SW 1271 (cell line): ENCODE measurements at places on chromosomes 5 and 9.
A peak's percentile ranks its signal among the peaks of the same experiment; 100 is the strongest.

DNA sequence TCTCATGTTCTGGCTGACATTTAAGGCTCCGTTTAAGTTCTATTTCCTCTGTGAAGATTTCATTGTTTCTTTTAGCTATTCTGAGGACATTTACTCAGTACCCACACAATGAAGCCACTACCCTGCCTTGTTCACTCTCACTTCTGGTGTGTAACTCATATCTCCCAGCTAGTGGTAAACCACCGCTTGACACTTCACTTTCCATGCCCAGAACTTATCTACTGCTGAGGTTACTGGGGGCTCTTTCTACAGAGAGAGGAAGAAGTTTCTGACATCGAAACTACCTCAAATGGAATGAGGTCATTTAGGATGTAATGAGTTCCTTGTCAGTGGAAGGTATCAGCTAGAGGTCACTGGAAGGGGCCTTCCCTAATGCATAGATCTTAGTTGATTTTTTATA lies 501.5 kb downstream of the DMAC1 start:
- no peak for DNase-seq

DNA sequence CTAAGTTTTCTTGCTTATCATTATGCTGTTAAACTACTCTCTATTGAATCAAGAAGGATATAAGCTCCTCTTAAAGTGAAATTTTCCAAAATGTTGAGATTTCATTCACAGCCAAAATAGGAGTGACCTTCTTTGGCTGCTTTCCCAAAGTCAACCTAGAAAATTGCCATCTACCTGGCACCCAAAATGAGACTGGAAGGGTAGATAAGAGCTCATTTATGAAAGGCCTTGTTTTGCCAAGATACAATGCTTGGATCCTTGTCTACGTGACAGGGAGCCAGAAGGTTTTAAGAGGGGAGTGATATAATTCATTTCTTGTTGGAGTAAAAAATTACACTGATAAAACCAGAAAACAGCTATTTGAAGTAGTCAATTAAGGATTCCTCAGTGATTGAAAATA lies 287.1 kb downstream of the IZUMO3 start:
- no peak for DNase-seq

GRCh38 chr5:125630237-125630636 lies 793.0 kb upstream of the GRAMD2B start:
- DNase-seq, result no peak

GRCh38 chr5:73007051-73007450 lies 51.2 kb downstream of the FCHO2 start:
- DNase-seq, result no peak

- no peak for DNase-seq
Measured at GRCh38 chr9:35001285-35001677, 11.7 kb downstream of the DNAJB5 start.

- no peak for DNase-seq
Measured at GRCh38 chr9:2378266-2378665, 243.3 kb upstream of the VLDLR start.

- DNase-seq, result no peak
Measured at GRCh38 chr5:154644745-154645411, 110.3 kb upstream of the LARP1 start.

GRCh38 chr5:109324931-109325330 lies 84.8 kb downstream of the PJA2 start:
- DNase-seq, result no peak

DNA sequence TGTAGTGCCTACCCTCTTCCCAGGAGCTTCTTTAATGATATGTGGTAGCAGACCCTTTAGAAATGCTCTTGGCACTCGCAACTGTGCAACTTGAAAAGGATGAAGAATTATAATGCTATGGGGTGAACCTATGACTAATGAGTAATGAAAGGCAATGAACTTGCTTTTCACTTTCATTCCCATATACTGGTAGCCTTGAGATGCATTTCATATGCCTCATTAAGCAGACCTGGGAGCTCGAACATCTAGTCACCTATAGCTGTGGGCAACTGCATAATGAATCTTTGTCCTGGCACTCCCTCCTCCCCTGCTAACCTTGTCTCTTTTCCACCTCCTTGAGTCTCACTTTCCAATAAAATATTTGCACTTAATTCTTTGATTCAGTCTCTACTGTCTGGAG lies 605.9 kb upstream of the DAB2 start:
- no peak for DNase-seq

DNA sequence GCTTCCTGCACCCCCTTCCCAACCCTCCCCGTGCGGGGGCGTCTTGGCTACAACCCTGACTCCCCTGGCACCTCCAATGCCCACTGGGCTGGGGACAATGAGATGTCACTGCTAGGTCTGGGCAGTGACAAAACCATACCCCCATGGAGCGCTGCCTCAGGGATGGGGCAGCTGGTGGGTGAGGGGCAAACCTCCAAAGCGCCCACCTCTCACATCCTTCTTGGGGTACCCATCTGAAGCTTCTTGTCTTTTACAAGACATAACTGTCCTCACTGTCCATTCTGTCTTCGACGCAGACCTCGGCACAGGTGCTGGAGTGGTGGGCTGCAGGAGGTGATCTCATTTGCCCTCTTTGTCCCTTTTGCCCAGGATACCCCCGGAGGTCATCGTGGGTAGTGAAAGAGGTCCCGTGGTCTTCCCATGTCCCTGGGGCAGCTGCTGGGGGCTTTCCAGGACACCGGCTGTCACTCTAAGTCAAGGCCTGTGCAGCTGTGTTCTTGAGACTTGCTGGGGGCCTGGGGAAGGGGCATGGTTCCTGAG lies 27.8 kb upstream of the CSF1R start:
- DNase-seq, result no peak

DNA sequence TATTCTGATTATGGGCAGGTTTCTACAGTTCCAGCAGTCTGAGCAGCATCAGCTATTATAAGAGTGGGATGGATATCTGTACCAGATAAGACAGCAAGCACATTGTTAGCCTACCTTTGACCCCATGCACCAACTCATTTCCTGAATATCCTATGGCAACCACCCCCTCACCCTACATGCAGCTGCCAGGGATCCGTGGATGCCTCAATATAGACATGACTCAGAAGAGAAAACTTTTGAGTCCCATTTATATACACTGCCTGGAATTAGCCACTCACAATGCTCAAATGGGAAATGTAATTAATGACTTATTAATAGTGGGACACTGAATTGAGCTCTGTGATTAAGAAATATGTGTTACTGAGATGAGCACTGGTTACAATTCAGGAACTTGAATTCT lies 124.4 kb downstream of the SSBP2 start:
- peak; percentile 86 for DNase-seq

GRCh38 chr5:145673786-145674185 lies 161.4 kb downstream of the PRELID2 start:
- DNase-seq, result no peak

GRCh38 chr5:152686931-152687330 lies 281.9 kb upstream of the NMUR2 start:
- no peak for DNase-seq
